Vagina (tissue), 2 donors: ENCODE measurements at places on chromosomes 16 and 17.

GRCh38 chr16:66695935-66696668 lies 441 bp downstream of the CMTM4 start:
- DNase-seq = no peak

DNA sequence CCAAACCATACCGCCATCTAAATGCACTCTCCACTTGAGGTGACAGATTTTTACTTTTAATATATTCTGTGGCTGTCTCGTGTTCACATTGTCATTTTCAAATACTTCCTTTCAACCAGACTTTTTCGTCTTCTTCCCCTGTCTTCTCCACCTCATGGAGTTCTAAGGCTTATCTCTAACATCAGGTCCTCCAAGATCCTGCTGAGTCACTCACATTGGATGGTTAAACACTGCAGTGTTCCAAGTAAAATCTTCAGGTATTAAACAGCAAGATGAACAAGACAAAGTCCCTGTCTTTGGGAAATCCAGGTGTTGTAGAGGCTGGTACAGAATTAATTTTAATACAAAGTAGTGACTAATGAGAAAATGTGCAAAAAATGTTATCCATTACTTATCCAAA lies 330.2 kb upstream of the KIF2B start:
- DNase-seq = no peak

GRCh38 chr17:39222151-39222550 lies 3.6 kb downstream of the STAC2 start:
- DNase-seq = no peak

DNA sequence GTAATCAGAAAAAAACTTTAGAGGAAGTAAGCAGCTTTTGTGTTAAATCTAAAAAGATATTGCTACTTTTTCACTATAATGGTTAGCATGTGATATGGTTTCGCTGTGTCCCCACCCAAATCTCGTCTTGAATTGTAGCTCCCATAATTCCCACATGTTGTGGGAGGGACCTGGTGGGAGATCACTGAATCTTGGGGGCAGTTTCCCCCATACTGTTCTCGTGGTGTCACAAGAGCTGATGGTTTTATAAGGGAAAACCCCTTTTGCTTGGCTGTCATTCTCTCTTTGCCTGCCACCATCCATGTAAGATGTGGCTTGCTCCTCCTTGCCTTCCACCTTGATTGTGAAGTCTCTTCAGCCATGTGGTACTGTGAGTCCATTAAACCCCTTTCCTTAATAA lies 117.1 kb downstream of the KCNJ2 start:
- no peak for DNase-seq

GRCh38 chr16:23469814-23470213 lies 16.8 kb upstream of the COG7 start:
- no peak for DNase-seq

DNA sequence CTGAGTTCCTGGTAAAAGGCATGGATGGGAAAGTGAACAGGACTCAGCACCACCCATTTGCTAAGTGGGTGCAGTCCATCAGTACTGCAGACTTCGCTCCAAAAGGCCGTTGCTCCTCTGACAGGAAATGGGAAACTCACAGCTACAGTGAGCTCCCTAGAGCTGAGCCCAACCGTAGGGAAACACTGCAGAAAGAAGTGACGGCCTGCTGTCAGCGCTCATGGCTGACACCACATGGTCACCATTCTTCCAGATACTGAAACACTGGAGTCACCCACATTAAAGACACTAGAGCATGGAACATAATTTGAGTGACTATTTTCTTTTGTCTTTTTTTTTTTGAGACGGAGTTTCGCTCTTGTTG lies 31.9 kb downstream of the UBE2O start:
- no peak for DNase-seq

- DNase-seq = no peak
Measured at GRCh38 chr16:3051494-3051893, 5.1 kb downstream of the MMP25 start.

- no peak for DNase-seq
Measured at GRCh38 chr17:50689956-50690886, 17.5 kb downstream of the ANKRD40 start.

DNA sequence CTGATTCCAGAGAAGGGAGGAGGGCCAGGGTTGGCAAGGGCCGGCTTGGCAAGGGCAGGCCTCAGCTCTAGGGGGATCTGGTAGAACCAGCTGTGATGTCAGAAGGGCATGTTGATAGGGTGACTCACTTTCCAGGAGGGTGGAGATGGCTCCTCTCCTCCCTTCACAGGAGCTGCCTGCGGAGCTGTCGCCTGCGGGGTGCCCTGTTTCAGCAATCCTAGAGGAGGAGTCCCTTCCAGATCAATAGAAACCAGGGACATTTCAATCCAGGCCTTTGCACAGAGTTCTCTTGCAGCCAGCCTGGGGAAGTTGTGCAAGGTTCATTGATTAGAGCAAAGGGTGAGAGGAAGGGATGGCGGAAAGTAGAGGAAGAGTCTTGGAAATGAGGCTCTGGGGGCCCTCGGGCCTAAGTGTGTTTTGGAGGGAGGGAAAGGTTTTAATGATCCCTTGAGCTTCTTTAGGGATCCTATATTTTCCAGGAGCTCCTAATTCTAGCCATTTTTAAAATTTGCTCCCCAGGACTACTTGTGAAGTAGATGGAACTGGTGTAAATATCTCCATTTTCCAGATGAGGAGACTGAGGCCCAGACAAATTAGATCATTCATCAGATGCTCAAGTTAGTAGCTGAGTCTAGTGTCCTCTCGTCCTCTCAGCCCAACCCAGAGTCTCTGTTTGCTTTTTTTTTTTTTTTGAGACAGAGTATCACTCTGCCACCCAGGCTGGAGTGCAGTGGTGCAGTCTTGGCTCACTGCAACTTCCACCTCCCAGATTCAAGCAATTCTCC lies 24.8 kb upstream of the CSNK2A2 start:
- no peak for DNase-seq

GRCh38 chr16:13148294-13148693 lies 246.9 kb downstream of the SHISA9 start:
- DNase-seq = no peak

DNA sequence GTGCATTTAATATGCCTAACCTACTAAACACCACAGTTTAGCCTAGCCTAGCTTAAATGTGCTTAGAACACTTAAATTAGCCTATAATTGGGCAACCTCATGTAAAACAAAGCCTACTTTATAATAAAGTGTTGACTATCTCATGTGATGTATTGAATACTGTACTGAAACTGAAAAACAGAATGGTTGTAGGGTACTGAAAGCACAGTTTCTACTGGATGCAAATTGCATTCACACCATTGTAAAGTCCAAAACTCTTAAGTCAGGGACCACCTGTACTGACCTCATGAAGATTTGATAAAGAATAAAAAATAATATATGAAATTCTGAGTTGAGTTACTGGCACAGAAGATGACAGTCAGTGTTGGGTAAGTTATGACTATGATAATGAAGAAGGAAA lies 625.4 kb upstream of the SOX9 start:
- DNase-seq = no peak

DNA sequence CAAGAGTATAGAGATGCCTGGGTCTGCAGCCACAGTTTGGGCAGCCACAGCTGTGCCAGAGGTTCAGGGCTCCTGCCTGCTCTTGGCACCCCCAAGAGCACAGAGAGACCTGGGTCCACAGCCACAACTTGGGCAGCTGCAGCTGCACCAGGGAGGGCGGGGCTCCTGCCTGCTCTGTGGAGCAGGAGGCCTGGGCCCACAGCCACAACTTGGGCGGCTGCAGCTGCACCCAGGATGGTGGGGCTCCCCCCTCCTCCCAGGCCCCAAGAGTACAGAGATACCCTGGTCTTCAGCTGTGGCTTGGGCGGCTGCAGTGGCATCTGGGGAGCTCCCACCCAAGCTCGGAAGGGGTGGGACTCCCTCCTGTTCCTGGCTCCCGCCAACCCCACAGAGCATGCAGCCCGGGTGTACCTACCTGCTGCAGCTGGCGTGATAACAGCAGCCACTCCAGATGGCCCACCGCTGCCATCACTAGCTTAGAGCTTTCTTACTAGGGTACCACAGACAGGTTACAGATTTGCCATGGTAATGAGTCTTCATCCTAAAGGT lies 72.7 kb downstream of the PHKB start:
- DNase-seq = no peak

GRCh38 chr16:73268366-73268993 lies 220.6 kb upstream of the ZFHX3 start:
- no peak for DNase-seq

DNA sequence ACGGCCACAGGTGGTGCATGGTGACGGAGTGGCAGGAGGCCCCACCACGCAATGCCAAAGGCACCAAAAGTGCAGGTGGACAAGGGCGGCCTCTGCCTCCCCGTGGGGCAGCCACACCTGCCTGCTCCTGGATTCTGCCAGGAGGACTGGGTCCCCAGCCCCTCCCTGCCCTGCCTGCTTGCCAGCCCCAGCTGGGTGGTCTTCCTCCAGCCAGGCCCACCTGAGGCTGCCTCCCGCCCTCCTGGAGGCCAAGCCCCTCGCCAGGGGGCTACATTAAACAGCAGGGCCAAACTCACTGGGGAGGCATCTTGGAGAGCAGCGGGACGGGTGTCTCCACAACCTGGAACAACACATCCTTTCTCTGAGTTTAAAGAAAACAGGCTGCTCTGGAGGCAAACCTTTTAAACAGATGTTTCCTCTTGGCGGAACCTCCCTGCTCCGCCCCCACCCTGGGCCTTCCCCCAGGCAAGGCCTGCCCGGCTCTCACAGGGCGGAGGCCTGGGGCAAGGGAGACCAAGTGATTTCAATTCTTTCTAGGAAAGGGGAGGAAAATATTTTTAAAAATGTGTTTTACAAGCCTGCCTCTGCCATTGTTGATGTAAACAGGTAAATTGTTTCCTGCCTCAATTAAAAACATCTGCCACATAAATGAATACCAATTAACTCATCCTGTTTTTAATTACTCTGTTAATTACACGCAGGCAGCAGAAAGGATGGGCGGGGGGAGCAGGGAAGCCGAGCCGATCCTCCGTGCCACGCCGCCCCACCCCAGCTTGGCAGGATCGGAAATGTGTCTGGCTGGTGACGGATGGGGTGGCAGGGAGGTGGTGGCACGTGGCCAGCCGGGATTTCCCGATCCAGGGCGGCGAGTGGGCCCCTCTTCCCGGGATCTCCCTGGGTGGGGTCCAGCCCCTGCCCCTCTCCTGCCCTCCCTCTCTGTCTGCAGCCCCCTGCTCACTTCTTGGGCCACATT lies 54.4 kb upstream of the PABPN1L start:
- DNase-seq = no peak

GRCh38 chr17:41318231-41318630 lies 2.7 kb upstream of the KRTAP17-1 start:
- no peak for DNase-seq

GRCh38 chr17:5122586-5123342 lies 6.9 kb downstream of the USP6 start:
- DNase-seq = peak; percentile 77

- no peak for DNase-seq
Measured at GRCh38 chr16:23728112-23728477, 15.1 kb upstream of the ERN2 start.

- no peak for DNase-seq
Measured at GRCh38 chr16:89444151-89444723, 46.1 kb downstream of the ANKRD11 start.

DNA sequence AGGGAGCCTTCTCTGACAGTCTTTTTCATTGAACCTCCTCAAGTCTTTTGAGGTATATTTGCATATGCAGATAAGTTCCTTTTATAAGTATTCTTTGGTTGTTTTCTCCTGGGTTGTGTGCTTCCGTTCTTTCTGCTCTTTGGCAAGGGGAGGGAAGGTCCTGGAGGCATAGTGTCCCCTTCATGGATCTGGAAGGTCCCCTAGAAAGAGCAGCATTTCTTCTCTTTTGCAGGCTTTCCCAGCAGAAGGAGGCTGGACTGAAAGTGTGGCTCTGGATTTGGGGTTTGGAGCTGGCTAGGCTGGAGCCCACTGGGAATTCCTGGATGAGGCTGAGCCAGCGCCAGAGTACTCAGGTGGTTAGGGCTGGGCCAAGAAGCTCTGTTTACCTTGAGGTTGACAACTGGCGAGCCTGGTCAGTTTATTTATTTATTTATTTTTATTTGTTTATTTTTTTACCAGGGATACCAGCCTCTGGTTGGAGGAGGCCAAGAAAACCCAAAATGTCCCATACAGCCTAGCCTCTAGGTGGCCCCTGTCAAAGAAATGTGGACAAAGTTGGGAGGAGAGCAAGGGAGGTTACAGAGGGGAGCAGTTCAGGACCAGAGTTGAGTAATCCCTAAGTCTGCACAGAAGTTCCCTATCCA lies 5.4 kb upstream of the TOP2A start:
- no peak for DNase-seq

DNA sequence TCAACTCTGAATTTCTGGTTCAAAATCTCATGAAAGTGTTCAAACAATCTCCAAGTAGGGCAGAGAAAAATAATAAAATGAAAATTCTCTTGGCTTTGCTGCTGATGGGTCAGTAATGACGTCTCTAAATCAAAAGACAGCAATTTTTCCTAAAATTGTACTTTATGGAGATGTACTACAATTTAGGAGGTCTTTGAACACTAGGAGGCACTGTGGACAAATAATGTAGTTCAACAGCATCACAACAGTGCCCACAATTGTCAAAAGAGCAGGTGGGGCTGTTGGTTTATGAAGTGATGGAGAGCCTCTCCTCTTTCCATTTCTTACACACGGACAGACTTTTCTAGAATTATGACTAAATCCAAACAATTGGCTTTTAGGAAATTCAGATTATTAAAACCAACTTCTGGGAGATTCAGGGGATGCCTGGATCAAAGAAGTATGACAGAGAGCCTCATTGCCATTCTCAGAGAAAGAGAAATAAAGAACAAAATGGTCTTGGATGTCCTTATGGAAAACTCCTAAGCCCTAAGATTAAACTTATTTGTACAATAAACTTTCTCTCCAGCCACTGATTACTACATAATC lies 23.8 kb downstream of the EZH1 start:
- DNase-seq = no peak

DNA sequence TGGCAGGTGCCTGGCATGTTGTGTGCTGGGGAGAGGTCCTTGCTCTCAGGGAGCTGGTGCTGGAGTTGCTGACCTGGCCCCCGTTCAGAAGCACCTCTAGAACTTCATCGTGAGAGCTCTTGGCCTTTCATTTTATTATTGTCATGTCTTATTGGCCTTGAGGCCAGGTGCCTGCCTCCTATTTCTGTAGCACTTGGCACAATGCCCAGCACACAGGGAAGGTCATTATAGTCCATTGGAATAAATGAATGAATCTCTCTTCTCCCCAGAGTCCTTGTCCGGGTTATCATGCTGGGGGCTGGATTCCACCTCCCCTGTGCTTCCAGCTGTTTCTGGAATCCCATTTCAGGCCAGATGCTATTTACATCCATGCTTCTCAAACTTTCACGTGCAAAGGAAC lies 169.2 kb downstream of the HAPSTR1 start:
- no peak for DNase-seq

GRCh38 chr17:55334285-55334684 lies 69.5 kb downstream of the HLF start:
- no peak for DNase-seq

GRCh38 chr16:61149709-61150108 lies 886.5 kb downstream of the CDH8 start:
- no peak for DNase-seq

- no peak for DNase-seq
Measured at GRCh38 chr16:14056970-14057369, 14.1 kb upstream of the MRTFB start.
